NCI-H774 (cell line): ENCODE measurements at places on chromosomes 3 and 15.

DNA sequence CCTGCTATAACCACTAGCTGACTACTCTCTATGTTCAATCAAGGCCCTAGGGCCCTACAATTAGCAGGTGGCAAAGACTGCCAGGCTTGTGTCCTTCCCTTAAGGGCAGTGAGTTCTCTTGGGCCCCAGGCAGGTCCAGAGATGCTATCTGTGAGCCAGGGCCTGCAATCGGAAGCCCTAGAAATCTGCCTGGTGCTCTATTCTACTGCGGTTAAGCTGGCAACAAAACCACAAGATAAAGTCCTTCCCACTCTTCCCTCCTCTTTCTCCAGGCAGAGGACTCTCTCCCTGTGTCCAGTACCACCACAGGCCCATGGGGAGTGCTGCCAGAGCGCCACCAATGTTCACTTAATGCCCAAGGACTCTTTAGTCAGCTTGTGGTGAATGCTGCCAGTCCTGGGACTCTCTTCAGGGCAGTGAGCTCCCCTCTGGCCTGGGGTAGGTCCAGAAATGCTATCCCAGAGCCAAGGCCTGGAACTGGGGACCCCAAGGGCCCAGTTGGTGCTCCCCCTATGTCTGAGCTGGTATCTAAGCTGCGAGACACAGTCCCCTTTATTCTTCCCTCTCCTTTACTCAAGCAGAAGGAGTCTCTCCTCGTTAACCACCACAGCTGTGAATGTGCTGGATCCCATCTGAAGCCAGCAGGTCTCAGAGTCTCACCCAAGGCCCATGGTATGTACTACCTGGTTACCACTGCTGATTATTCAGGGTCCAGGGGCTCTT, 34.7 kb downstream of the XXYLT1 start:
- DNase-seq, result no peak

- DNase-seq, result no peak
Measured at GRCh38 chr15:77311020-77311419, 108.9 kb downstream of the PEAK1 start.

GRCh38 chr3:64716110-64716710, 28.4 kb upstream of the ADAMTS9 start:
- no peak for DNase-seq

- no peak for DNase-seq
Measured at GRCh38 chr3:100506355-100506754, 13.9 kb downstream of the TMEM45A start.
